CD4-positive, alpha-beta T cell treated with Interleukin-6 at 100 ng/mL for 8 hours (primary cell): ENCODE measurements at places on chromosomes 5 and 9.

- no peak for DNase-seq
Observed at GRCh38 chr5:75993183-75993582, 90.0 kb upstream of the SV2C start.

DNA sequence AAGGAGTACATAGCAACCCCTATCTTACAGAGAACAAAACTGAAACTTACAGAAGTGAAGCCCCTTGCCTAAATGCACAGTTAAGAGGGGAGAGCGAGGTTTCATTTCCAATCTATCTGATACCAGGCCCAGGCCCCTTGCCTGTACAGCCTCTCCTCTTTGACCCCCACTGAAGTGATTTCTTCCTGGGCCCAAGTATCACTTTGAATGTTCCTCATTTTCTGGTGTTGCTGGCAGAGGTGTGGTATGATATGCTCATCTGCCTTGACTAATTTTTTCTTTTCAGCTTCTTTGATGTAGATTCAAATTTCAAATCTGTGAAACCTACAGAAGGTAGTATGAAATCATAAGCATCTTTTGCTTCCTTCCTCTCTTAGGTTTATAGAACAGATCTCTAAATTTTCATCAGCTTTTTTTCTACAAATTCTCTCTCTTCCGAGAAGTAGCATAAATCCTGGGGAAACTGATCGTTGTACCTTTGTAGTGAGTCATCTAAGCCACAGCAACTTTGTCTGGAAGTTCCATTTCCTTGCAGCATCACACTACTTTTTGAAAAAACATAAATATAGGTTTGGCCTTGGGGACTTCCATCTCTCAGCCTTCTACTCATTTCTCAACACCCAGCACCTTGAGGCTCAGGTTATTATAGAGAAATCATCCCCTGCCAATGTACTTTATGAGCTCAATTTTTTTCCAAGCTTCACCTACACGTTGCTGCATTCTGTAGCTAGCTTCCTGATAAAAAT, 402.4 kb upstream of the PTGER4 start:
- DNase-seq = peak; percentile 54

- no peak for DNase-seq
Observed at GRCh38 chr9:133187561-133188005, 21.5 kb downstream of the OBP2B start.

DNA sequence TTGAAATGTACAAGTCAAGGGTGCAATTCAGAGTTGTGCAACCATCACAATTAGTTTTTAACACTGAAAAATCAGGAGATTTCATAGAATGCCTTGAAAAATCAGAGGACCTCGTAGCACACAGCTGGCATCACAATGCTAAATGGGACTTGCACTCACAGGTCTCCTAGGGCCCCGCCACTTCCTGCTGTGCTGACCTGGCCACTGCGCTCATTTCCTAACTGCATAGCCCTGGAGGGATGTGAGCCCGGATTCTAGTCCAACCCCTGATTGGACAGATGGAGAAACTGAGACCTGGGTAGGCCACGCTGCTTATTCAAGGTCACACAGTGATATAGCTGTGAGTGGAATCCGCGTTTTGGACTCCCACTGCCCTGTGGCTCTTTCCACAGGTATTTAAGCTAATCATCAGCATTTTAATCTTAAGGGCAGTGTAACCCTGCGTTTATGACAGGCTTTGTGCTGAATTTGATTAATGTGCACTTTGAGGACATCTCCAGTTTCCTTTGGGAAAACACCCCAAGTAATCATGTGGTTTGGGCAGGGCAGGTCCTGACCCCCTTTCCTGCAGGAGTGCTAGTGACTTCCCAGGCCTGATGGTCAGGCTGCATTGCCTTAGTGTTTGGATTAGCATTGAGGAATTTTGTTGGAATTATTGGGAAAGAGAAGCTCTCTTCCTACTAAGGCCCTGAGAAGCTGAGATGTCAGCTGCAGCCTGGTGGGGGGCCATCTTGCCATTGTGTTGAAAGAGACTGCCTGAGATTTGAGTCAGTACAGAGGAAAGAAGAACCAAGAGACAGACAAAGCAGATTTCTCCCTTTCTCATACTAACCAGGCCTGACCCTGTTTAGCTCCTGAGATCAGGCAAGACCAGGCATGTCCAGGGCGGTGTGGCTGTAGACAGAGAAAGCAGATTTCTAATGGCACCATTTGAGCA, 36.2 kb downstream of the STC2 start:
- DNase-seq = no peak

DNA sequence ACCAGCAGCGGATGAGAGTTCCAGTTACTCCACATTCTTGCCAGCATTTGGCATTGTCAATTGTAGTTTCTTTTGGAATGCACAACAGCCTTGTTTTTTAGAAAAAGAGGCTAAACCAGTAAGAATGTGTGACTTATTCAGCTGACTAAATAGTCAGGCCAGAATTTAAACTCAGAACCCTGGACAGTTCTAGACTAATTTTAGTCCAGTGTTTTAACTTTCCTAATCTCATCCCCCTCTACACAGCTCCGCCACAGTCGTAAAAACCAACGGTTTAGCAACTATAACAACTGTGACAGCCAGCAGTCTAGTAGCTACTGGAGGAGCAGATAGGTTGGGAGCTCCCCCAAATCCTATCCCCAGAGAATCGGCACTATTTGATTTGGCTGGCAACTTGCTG, 103.7 kb downstream of the FOXD1 start:
- no peak for DNase-seq

DNA sequence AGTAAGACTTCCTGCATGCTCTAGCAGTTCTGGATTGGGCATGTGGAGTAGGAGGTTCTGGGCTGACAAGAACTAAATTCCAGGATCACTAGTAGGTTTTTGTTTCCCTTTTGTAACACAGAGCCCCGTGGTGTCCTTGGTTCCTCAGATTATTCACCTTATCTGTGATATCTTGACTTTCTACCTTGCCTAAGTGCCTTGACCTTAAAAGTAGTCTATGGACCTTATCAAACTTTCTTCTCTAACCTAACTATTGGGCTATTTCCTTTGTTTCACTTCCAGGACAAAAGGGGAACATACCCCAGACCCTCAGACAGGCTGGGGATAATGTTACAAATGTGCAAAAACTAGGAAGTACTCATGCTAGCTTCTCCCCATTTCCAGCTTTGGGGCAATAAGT, 595.3 kb downstream of the PSAT1 start:
- DNase-seq = no peak

GRCh38 chr5:32551865-32552264, 33.5 kb upstream of the SUB1 start:
- DNase-seq = no peak

DNA sequence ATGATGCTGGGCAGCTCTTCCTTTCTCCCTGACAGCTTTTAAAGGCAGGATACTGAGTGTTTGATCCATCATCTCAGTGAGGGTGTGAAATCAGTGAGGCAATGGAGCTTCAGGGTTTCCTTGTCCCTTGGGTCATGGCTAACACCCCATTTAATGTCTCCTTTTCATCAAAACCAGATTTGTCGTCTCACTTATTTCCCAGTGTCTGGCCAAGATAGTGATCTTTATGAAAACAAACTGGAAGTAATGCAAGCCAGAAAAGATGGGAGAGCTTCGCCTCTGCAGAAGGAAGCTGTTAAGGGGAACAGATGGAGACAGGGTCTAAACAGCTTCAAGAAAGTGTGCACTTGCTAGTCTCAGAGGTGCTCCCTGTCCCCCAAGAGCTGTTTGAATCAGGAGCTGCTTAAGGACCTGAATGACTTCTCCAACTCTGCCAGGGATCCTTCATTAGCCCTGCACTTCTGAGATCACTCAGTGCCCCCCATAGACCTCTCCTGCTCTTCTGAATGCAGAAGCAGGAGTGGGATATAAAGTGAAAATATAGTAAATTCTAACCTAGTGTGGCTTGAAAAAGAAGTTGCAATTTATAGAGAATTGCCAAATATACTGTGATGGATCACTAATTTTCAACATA, 96.1 kb downstream of the F2RL2 start:
- no peak for DNase-seq

GRCh38 chr9:129321286-129322021, 143.4 kb upstream of the IER5L start:
- no peak for DNase-seq

- no peak for DNase-seq
Observed at GRCh38 chr5:27465140-27465539, 426.8 kb upstream of the CDH9 start.

DNA sequence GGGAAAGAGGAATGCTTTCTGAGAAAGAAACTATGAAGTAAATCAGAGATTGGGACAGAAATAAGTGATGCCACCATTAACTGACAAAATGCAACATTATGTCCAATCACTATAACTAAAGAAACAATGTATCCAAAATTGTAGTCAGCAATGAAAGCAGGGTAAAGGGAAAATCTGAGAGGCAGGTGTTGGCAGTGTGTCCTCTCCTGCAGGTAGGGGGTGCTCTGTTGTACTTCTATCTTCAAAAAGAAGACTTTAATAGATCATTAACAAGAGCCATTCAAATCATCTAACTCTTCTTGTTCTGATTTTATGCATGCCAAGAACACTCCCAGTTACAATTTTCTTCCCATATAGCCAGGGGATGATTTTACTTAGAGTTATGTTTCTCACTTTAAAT, 1275.7 kb downstream of the PTPRD start:
- DNase-seq = no peak

DNA sequence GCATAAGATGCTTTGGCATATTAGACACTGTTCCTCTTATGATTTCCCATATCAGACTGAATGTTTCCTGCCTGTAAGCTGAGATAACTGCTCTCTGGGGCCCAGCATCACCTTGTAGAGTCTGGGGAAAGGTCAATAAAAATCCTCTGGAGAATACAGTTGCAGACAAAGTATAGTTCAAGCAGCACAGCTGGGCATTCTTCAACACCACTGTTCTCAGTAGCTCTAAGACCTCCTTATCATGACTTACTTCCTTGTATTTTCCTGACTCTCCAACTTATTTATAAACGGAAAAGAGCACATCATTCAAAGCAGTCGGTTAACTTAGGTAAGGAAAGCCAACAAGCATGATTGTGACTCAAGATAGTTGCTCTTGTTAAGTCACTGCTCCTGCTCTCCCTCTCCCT, 208.7 kb upstream of the RASEF start:
- DNase-seq = no peak

DNA sequence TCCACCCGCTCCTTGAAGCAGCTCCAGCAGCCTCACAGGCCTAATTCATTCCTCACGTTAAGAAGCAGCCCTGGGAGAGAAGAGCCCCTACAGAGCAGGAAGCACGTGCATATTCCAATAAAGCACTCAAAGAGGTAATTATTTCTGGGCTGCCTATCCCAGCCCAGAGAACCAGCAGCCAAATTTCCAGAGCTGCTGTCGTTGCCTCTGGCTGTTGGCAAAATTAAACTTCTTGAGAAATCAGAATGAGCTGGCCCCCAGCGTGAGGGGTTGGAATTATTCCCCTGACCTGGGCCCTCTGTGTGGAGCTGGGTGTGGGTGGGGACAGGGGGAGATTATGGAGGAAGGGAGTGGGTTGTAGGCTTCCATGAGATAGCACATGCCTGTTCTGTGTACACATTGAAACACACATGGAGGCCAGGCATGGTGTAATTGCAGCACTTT, 86.8 kb upstream of the HSPA9 start:
- no peak for DNase-seq

DNA sequence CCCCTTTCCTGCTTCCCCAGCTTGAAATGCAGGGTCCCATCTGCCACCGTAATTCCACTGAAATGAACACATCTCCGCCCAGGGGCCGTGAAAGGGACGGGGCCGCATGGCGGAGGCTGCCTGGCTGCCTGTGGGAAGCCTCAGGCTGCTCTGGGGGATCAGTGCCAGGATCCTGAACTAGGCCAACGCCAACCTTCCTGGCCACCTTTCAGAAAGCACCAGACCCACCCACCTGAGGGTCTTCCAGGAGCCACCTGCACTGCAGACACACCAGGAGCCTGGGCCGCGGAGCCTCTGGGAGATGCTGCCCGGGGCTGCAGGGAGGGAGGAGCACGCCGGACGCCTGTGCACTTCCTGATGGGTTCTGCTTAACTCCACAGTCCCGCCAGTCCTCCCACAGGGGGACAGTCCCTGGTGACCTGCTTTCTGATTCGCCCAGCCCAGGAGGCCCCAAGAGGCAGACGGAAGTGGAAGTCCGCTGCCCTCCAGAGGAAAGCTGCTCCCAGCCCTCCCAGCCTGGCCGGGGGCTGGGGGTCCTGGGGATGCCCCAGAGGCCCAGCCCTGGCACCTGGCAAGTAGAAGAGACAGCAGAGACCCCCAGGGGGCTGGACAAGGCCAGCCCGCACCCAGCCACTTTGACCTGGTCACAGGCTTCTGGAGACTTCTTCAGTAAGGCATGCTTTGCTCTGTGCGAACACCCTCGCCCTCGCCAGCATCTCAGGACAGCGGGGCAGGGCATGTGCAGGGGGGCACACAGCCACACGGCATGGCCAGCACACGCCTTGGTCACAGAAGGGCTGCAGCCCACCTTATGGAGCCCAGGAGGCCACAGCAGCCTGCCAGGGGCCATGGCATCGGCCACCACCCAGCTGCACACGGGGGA, at the start of gene CARD9:
CARD9 (minus strand) TSS at position 370 of the 883 bp plus-strand sequence. CDS start 1,591 bp downstream, outside the sequence.
- DNase-seq = no peak

- DNase-seq = no peak
Observed at GRCh38 chr5:61114441-61114840, 47.8 kb downstream of the SMIM15 start.

DNA sequence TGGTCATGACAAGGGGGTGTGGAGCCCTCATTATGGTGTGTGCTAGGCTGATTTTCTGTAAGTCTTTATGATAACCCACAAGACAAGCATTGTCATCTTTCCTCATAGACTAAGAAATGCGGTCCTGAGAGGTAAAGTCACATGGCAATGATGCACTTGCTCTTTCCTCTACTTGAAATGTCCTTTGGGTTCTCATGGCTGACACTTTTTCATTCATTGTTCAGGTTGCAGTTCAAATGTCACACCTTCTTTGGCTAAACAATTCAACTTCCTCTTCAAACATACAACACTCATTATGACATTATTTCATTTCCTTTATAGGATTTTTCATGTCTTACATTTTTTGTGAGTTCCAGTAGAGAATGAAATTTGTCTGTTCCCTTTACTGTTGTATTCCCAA, 323.6 kb upstream of the PRR16 start:
- no peak for DNase-seq

- no peak for DNase-seq
Observed at GRCh38 chr9:76603448-76603895, 144.5 kb downstream of the GCNT1 start.

DNA sequence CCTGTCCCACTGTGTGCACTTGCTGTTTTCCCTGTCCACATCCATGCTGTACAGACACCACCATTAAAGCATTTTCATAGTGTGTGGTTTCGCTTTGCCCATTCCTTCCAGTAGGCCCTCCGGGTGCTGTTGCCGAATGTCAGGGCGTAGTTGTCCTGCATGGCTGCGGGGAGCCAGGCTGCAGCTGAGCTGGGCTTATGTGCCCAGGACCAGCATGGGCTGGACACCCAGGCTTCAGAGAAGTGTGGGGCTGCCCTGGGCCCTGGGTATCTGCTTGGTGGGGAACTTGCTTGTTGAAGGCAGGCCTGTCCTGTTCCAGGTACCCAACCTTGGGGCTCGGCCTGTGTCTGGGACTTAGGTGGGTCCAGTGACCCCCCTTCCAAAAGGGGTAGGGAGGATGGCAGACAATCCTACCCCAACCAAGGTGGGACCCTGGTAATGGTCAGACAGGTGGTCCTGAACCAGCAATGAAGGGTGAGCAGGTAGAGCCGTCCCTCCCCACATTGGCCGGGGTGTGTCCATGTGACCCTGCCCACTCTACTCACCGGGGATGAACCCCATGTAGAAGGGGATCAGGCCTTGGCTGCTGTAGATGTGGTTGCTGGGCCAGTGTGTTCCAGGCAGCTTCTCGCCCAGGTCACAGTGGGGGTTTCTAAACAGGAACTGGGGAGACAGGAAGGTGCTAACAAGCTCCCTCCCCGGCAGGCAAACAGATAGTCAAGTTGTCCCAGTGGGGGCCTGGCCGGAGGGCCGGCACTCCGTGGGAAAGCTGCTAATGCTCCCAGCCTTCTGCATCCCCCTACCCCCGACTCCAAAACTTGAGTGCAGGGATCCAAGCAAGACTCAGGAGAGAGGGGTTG, 2.8 kb downstream of the TUBB4B start:
- DNase-seq = no peak
